ENCODE measurements at places on chromosomes 7 and 10. TPM values are rescaled to one million over a fixed set of nuclear protein-coding genes. Genes with fewer than 3 reads are reported as not detected.

GRCh38 chr7:148374396-148375259, 215.9 kb upstream of the C7orf33 start:
- no peaks in the 10 kb centered on the region for H3K4me1 ChIP-seq
- no peak overlapping the region for H3K4me3 ChIP-seq
- DNase-seq, result no peak
- H3K27ac ChIP-seq, result no peak overlapping the region
- H3K36me3 ChIP-seq, result no peaks in the 10 kb centered on the region
- H3K27me3 ChIP-seq, result no peaks in the 10 kb centered on the region

- no peaks in the 10 kb centered on the region for H3K36me3 ChIP-seq
- H3K4me3 ChIP-seq, result no peak overlapping the region
- DNase-seq, result no peak
- H3K27ac ChIP-seq, result no peak overlapping the region
- H3K27me3 ChIP-seq, result no peaks in the 10 kb centered on the region
Observed at GRCh38 chr7:22681312-22681711, 45.7 kb upstream of the IL6 start.

- no peak for DNase-seq
- H3K4me1 ChIP-seq, result peaks cover 26% of the 10 kb centered on the region
- H3K27ac ChIP-seq, result no peak overlapping the region
- H3K4me3 ChIP-seq, result no peak overlapping the region
- H3K36me3 ChIP-seq, result no peaks in the 10 kb centered on the region
Observed at GRCh38 chr7:5443678-5444077, 20.0 kb upstream of the TNRC18 start.

GRCh38 chr10:22681783-22682183, 32.6 kb downstream of the PIP4K2A start:
- no peak overlapping the region for H3K4me3 ChIP-seq
- no peaks in the 10 kb centered on the region for H3K27me3 ChIP-seq
- DNase-seq, result peak; percentile 56
- peaks cover 32% of the 10 kb centered on the region for H3K4me1 ChIP-seq

DNA sequence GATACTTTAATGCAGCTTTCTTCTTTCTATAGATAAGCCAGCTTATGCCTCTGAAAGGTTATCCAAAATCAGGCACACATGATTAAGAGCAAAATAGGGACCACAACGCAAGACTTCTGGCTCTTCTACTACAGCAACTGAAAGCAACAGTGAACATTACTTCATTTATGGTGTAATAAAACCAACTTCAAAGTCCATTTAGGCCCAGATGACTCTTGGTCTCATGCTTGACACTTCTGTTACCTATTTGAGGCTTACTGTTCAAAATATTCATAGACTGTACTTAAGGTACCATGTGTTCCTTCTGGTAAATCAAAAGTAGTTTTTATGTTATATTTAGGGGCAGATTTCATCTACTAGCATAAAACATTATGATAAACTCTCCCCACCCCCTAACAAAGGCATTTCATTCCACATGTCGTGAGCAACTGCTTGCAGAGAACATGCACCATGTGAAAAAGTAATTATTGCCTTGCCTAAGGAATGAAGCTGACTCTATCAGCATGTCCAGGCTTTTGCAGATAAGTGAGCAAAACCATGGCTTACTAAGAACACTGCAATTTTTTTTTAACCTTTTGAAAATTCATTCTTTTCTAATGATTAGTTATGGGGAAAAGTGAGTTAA, 154.9 kb upstream of the ITGB1 start:
- DNase-seq, result no peak
- no peak overlapping the region for H3K4me3 ChIP-seq
- no peaks in the 10 kb centered on the region for H3K4me1 ChIP-seq
- no peaks in the 10 kb centered on the region for H3K27me3 ChIP-seq
- H3K27ac ChIP-seq, result no peak overlapping the region

DNA sequence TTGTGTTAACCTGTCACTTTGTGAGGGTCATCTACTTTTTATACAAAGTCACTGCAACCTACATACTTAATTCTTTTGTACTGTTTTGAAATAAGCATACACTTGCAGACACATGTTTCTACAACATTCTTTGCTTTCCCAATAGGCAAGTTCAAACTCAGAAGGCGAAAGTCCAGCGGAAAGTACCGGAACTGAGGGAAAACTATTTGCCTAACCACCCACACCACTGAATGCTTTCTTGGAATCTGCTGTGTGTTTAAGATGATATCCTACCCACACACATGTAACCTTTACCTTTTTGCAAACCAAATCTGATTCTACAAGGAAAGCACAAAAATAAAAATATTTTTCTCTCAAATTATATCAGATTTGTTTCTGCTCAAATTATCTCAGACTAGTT, 139.4 kb upstream of the AGR3 start:
- no peaks in the 10 kb centered on the region for H3K4me1 ChIP-seq
- no peak for DNase-seq
- no peaks in the 10 kb centered on the region for H3K27me3 ChIP-seq
- no peak overlapping the region for H3K4me3 ChIP-seq
- H3K27ac ChIP-seq, result no peak overlapping the region

GRCh38 chr10:33803248-33803647, 468.8 kb upstream of the NRP1 start:
- no peaks in the 10 kb centered on the region for H3K27me3 ChIP-seq
- no peaks in the 10 kb centered on the region for H3K36me3 ChIP-seq

DNA sequence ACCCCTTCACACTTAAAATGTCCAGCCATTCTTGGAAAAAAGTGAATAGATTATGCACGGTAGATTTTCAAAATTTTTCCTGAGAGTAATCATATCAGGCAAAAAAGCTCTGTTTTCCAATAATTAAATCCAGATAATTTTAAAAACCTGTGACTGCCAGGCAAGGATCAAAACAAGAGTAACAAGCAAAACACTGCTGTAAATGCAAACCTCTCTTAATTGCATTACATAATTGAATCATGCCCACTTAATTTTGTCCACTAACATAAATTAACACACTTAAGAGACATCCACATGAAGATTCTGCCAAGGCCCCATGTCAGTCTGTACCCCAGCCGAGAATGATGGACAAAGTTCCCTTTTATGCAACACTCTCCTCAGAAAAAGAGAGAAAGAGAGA, 135.3 kb downstream of the FGFR2 start:
- no peaks in the 10 kb centered on the region for H3K36me3 ChIP-seq
- H3K27me3 ChIP-seq, result no peaks in the 10 kb centered on the region
- no peak for DNase-seq
- no peaks in the 10 kb centered on the region for H3K4me1 ChIP-seq

DNA sequence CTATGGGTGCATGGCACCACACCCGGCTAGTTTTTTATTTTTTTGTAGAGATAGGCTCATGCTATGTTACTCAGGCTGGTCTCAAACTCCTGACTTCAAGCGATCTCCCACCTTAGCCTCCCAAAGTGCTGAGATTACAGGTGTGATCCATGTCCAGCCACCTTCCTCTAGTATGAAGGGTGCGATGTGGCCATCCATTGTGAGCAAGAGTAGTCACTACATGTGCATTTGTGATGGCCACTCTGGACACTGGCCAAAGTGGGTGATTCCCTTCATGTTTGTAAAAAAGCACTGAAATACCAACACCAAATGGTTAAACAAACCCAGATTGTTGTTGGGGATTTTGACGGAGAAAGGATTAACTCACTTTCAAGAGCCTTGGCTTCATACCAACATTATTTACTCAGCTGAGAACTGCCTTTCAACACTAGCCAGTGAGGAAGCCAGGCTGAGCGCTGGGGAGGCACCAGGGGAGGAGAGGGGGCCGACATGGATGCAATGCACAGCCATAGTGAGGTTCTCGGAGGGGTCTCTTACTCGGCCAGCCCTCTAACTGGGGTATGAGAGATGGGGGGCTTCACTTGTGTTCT, 198.1 kb upstream of the LYZL2 start:
- DNase-seq, result no peak
- H3K27ac ChIP-seq, result no peak overlapping the region
- no peaks in the 10 kb centered on the region for H3K27me3 ChIP-seq
- H3K4me1 ChIP-seq, result no peaks in the 10 kb centered on the region
- no peaks in the 10 kb centered on the region for H3K36me3 ChIP-seq

GRCh38 chr7:150668472-150668911, 17.0 kb upstream of the GIMAP2 start:
- no peak overlapping the region for H3K4me3 ChIP-seq
- DNase-seq, result no peak
- H3K36me3 ChIP-seq, result no peaks in the 10 kb centered on the region

- peaks cover 27% of the 10 kb centered on the region for H3K4me1 ChIP-seq
- no peaks in the 10 kb centered on the region for H3K27me3 ChIP-seq
- H3K36me3 ChIP-seq, result no peaks in the 10 kb centered on the region
- H3K4me3 ChIP-seq, result peak overlapping the region; percentile 78
Observed at GRCh38 chr10:15859509-15859905, 800 bp downstream of the MINDY3 start.

DNA sequence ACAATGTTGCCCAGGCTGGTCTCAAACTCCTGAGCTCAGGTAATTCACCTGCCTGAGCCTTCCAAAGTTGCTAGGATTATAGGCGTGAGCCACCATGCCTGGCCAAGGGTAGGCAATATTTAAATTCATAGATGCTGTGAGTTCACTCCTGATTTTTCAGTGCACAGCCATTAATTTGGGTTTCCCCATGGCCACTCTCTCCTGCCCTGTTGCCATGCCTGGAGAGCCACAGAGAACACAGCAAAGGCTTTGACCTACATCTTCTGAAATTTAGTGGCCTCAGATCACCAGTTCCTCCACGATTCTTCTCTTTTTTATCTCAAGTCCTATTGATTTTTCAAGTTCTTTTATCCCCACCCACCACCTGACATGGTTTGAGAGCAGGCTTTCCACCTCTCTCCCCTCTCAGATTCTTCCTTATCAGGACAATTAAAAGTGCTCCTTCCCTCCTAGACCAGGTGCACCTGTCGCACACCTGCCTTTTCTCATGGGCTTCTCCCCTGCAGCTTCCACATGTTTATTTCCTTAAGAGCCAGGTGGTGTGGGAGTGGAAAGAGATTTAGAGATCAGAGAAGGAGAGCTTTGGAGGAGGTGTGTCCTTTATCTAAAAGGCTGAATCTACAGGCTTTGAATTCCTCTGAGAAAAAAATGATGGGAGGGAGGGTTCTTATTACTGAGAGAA, 123.8 kb downstream of the ADRA2A start:
- no peaks in the 10 kb centered on the region for H3K4me1 ChIP-seq
- H3K27me3 ChIP-seq, result no peaks in the 10 kb centered on the region
- no peak overlapping the region for H3K27ac ChIP-seq
- DNase-seq, result no peak
- no peak overlapping the region for H3K4me3 ChIP-seq
- H3K36me3 ChIP-seq, result no peaks in the 10 kb centered on the region

DNA sequence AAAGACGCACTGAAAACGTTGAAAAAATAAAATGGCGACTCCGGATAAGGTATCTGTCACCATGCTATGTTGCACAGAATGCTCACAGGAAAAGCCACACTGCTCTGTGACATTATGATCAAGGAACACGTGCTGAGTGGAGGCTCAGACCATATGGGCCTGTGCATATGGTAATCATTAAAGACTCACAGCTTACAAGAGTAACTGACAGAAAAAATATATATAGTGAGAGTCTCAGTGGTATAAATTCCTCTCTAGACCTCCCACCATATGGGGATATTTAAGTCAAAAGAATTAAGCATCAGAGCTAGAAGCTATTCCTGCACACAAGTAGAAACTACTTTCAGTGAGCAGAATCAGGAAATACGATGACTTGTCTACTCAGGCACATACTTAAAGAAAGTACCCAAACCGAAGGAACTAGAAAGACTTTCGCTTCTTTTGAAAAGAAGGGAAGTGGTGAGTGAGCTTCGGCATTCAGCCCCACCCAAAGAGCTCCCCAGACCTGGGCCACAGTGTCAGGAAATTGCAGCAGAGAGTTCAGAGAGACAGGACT, 65.1 kb upstream of the MPP7 start:
- peak overlapping the region; percentile 95 for H3K27ac ChIP-seq
- peaks cover 56% of the 10 kb centered on the region for H3K4me1 ChIP-seq
- H3K36me3 ChIP-seq, result no peaks in the 10 kb centered on the region
- DNase-seq, result peak; percentile 95
- no peak overlapping the region for H3K4me3 ChIP-seq
- H3K27me3 ChIP-seq, result no peaks in the 10 kb centered on the region

DNA sequence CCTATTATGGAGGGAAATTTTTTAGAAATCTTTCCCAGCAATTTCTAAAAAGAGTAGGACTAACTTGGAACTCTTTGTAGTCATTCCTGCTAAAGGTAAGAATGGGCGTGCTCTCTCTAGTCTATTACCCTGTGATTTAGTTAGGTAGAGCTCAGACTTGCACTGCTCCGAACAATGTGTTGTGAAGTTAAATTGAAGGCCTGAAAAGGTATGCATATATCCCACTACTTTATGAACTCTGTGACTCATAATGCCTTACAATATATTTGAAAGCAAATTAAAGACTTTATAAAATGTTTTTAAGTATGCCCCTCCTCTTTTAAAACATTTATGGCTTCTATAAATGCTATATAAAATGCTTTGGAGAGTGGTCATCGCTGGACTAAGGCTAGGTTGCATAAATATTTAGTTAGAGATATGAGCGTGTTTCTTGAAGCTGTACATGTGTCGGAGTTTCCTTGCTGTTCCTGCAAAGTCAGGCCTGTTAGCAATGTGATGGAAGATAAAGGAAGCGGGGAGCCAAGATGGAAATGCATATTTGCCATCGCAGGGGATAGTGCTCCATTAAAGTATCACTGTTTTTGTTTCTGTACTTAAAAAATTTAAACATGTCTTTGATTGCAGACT, 761.4 kb downstream of the LRMDA start:
- no peaks in the 10 kb centered on the region for H3K27me3 ChIP-seq
- no peak overlapping the region for H3K27ac ChIP-seq
- H3K4me1 ChIP-seq, result peaks cover 14% of the 10 kb centered on the region
- H3K36me3 ChIP-seq, result no peaks in the 10 kb centered on the region

DNA sequence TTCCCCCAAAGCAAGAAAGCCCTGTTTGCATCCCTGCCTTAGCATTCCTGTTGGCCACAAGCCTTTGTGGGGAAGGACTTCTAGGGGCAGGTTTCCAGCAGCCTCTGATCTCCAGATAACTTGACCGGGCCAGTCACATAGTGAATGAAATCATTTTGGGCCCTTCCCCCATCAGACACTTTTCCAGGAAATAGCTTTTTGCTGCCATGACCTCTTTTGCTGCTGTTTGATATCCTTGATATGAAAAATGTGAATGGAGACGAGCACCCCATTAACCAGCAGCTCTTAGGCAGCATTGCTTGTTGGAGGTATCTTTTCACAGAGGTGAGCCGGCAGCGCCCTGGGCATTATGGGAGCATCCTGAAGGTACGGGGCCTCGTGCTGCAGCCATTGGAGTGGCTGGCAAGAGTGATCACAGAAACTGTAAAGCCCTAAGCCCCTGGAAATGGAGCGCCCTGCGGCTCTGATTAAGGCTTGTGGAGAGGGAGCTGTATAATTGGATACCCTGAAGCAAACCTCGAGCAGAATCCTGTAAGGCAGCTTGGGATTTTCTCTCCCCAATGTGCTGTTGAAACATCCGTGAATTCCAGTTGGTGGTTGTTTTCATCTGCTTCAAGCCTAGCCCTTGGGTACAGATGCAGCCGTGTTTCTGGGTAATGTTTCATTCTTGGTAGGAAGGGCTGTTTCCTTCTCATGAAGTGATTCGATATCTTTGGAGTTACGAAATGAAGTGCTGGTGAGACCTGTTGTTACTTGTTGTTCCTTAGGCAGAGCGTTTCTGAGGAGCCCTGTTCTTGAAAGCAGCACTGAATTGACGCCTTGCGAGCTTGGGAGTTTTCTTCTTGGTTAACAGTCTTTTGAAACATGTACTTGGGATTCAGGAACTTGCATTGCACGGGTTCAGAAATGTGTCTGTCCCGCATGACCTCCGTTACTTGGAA, 179.0 kb downstream of the PTEN start:
- no peaks in the 10 kb centered on the region for H3K36me3 ChIP-seq
- DNase-seq, result peak; percentile 39
- H3K4me3 ChIP-seq, result no peak overlapping the region
- H3K4me1 ChIP-seq, result peaks cover 72% of the 10 kb centered on the region

The LDB3 gene
- polyA plus RNA-seq, result not detected

The PTPRZ1 gene
- polyA plus RNA-seq, result not detected

The TSPAN12 gene
- not detected for polyA plus RNA-seq

The CCL24 gene
- polyA plus RNA-seq, result 1.2 TPM

The OGDHL gene
- not detected for polyA plus RNA-seq

The CYP2W1 gene
- polyA plus RNA-seq, result not detected

The SEMA3A gene
- polyA plus RNA-seq, result not detected

The STEAP1 gene
- not detected for polyA plus RNA-seq

Measured in CD14-positive monocyte (primary cell).